ENCODE measurements at places on chromosomes 16 and 17. TPM values are rescaled to one million over a fixed set of nuclear protein-coding genes. Genes with fewer than 3 reads are reported as not detected.

CFAP119 gene
- total RNA-seq: 2.4 TPM

CRYM gene
- total RNA-seq: not detected

DNA sequence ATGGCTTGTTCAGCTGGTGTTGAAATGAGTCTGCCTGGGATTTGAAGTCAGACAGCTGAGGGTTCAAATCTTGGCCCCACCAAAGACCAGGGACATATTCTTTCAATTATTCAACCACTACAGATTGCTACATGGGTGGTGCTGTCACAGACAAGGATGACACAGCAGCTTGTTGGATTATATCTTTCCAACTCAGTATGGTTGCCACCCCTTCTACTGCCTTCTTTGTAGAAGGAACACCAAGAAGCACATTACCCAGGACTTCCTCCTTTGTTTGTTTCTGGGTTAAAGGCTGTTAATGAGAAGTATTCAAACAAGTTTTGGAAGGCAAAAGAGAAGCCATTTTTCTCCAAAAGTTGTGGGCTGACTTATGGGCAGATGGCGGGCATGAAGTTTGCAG lies 78.6 kb downstream of the COPRS start:
- DNase-seq: no peak

HSPB9 gene
- total RNA-seq: not detected

DNA sequence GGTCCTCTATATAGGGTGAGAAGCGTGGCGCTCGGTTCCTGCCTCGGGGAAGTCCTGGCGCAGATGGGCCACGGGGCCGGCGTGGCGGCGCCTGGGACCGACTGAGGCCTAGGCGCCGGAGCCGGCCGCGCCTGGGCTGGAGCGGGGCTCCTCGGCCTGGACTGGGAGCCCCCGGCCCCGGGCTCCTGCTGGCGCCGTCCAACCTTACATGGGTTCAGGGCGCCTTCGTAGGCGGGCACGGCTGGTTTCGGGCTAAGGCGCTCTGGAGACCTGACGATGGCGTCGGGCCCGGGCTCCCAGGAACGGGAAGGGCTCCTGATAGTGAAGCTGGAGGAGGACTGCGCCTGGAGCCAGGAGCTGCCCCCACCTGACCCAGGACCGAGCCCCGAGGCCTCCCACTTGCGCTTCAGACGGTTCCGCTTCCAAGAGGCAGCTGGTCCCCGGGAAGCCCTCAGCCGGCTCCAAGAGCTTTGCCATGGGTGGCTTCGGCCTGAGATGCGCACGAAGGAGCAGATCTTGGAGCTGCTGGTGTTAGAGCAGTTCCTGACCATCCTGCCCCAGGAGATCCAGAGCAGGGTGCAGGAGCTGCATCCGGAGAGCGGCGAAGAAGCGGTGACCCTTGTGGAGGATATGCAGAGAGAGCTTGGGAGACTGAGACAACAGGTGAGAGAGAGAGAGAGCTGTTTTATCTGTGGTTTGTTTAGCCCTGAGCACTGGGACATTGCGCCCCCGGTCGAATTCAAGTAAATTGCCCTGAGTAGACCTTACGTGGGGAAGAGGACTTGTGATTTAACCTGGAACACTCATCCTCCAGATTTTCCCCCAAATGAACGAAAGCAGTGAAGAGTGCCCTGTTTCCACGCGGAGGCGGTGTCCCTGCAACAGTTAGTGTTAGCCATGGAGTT lies 504 bp downstream of the ZNF263 start:
- no peak for DNase-seq
